ENCODE measurements at places on chromosomes 4 and X. TPM values are rescaled to one million over a fixed set of nuclear protein-coding genes. Genes with fewer than 3 reads are reported as not detected.

DNA sequence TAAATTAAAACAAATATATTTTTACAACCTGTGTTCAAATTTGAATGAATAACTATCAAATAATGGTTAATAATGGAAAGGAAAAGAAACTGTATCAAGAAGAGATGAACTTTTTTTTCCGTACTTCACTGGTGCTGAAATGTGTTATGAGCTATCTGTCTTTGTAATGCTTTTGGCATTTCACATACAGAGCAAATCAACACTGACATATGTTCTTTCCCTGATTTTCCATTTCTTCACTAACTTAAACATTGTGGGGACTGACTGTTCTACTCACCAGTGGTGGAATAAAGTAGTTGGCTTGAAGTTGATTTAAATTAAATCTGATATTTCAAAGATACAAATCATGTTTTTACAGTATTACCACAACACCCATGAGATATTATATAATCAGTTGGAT lies 304.0 kb upstream of the BMP3 start:
- no peak for DNase-seq

- peak; percentile 34 for DNase-seq
These were observed 119.2 kb downstream of the IRF2 start for GRCh38 chr4:184355111-184355604.

DNA sequence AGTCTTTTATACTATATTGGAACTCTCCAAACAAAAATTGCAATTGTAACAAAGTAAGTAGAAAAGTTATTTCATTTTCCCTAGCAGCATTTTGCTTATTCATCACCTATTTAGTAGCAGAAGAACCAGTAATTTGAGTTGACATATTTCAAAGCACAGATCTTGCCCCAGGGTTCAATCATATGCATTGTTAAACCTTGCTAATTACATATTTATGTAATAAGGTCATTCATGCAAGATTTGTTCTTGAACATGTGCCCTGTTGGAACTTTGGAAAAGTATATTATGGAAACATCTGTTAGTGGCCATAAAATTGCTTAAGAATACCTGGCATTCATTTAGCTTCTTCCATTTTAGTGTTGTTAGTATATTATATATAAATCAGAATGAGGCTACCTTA lies 191.7 kb downstream of the TLL1 start:
- DNase-seq: no peak

DNA sequence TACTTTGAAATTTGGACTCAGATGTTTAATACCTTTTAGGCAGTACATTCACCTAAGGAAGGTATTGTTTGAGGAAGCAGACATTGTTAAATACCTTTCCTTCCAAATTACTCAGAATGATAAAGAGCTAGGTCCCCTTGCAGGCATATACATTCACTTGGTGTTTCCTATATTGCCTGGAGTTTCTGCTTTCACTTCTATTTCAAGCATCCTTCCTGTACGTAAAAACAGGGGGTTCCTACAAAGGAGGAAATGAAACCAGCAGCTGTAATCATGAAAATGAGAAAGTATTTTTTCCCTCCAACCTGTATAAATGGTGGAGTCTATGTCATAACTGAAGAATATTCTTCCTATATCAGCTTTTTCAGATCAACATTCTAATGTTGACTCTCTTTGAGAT lies 90.4 kb upstream of the RASGEF1B start:
- DNase-seq: no peak

DNA sequence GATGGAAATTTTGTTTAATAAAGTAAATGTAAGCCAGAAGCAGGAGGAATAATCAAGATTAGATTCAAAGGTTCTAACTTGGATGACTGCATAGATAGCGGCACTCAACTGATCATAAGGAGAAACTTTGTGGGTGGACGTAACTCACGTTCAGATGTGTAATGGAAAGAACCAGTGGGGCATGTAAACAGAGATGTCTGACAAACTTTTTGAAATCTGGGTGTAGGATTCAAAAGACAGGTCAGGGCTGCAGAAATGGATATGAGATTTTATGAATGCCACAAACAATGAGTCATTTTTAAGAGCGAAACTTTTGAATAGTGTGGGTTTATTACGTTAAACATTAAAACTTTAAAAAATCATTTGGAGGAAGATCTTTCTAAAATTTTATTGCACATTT lies 375.6 kb downstream of the GBA3 start:
- DNase-seq: no peak

DNA sequence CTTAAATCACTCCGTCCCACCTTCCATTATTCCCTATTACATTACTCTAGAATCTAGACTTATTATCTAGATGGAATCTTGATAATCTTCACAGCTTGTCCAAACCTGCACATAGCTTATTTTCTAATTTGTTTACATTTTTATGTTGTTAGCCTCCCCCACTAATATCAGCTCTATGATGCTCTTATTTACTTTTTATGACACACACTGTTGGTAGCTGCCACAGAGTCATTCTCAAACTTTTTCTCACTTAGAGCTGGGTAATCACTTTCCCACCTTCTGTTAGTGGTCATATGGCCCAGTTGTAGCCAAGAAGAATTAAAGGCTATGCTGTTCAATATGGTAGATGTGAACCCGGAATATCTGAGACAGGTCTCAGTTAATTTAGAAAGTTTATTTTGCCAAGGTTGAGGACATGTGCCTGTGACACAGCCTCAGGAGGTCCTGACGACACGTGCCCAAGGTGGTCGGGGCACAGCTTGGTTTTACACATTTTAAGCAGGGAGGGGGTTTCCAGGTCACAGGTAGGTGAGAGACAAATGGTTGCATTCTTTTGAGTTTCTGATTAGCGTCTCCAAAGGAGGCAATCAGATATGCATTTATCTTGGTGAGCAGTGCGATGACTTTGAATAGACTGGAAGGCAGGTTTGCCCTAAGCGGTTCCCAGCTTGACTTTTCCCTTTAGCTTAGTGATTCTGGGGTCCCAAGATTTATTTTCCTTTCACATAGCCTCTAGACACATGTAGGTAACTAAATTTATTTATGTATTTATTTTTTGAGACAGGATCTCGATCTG lies 7.0 kb upstream of the ADGRA3 start:
- no peak for DNase-seq

DNA sequence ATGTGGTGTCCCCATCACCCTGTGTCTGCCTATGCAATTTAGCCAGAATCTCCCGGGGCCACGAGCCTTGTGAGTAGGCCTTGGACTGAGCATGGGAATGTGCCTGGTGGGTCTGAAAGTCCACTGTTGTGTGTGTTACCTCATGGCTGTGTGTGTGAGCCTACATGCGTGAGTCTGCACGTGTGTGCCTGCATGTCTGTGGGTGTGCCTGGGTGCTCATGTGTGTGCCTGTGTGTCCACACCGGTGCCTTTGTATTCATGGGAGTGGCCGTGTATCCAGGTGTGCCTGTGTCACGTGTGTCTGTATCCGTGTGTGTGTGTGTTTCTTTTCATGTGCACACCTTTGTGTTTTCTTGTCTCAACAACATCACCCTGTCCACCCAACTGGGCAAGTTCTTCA lies 14.2 kb downstream of the ATP5ME start:
- DNase-seq: no peak

DNA sequence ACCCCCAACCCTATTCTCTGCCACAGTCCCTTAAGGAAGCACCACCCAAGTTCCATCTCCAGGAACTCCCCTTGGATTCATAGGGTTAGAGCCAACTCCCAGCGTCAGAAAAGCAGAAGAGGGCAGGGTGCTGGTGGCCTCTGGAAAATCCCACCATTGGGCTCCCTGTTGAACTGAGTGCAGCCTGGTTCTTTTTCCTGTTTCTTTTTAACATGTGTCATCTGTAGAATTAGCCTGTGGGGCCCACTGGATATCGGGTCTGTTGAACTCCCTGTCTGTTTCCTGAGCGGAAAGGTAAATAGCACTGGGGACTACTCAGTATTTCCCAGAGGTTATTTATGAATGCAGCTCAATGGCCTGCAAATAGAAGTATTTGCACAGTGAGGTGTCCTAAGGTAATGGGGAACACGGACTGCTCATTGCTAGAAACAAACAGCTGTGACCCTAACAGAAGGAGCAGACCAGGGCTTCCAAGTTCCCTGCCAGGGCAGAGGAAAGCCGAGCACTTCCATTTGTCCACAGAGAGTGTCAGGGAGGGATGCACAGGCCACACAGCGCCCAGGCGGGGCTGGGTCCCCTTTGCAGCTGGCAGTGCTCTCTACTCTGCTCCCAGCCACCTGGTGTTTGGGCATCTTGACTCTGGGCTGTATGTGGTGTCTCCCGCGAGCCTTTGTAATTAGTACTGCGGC lies 102.6 kb downstream of the FHDC1 start:
- DNase-seq: no peak

GRCh38 chrX:147377728-147378127 lies 534.0 kb upstream of the FMR1 start:
- DNase-seq: no peak

DNA sequence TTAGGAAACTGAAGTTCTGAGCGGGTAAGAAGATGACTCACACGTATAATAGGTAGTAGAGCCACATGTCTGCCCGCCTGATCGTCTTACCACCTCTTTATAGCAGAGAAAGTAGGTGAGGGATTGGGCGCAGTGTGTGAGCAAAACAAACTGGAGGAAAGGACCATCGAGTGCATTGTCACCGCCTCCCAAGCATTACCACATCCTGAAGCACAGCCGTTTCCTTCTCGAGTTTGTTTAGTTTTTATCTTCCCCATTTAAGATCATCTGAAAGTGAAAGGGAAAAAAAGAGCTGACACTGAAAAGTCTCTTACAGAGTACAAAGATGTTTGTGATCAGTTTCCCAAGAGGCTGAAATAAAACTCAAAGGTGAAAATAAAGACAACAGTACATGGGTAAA lies 14.8 kb downstream of the PDK3 start:
- peak; percentile 82 for DNase-seq

GRCh38 chr4:88957570-88957969 lies 99.4 kb downstream of the FAM13A start:
- DNase-seq: no peak

GRCh38 chrX:153921511-153922446 lies 4.3 kb downstream of the ARHGAP4 start:
- no peak for DNase-seq

DNA sequence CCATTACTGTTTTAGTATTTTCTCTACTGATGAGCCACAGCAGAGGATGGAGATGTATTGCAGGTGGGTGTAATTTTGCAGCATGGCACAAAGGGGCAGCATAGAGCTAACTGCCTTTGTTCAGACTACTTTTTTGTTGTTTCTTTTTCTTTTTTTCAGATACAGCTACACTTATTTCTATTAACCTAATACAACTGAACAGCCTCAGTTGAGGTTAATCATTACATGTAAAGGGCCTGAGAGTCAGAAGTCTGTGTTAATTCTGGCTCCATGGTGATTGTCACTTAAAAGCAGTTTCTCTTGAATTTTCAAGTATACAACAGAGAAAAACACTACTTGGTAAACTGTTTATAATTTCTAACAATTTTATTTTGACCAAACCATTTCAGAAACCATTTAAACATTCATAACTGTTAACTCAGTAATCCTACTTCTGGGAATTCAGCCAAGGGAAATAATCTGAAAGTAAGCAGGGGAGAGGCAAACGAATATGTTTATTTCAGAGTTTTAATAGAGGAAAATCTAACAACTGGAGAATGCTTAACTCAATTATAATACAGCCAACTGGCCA lies 13.9 kb upstream of the PPEF2 start:
- DNase-seq: peak; percentile 37

DNA sequence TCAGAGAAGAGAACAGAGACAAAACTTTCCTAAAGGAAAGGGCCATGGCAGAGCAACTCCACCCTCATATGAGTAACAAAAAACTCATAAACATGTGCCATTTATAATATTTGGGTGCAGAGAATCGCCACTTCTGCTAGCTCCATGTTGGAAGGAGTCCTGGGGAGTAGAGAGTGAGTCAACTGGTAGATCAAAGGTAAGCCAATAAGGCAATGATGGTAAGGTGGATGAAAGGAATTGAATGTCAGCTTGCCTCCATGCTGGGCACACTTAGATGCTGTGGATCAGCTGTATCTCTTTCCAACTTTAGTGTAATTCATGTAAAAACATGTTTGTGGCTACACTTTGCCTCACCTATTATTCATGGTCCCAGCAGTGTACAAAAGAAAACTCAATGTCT lies 4.7 kb downstream of the QRFPR start:
- DNase-seq: no peak

- DNase-seq: no peak
These were observed 26.4 kb downstream of the HMGB3 start for GRCh38 chrX:151009582-151009981.

The PTPN13 gene
- 1.4 TPM for total RNA-seq

The NPNT gene
- not detected for total RNA-seq

The GAGE12E gene
- not detected for total RNA-seq

The STBD1 gene
- total RNA-seq: 0.09 TPM

The UGT2B17 gene
- total RNA-seq: not detected

The CT47B1 gene
- not detected for total RNA-seq

The SEC24B gene
- 35.9 TPM for total RNA-seq
